Transverse colon (tissue), 4 donors: ENCODE measurements at places on chromosomes 2 and 18. TPM values are rescaled to one million over a fixed set of nuclear protein-coding genes. Genes with fewer than 3 reads are reported as not detected.

- H3K27me3 ChIP-seq, result no peaks in the 10 kb centered on the region
- H3K4me1 ChIP-seq, result no peaks in the 10 kb centered on the region
- H3K36me3 ChIP-seq, result no peaks in the 10 kb centered on the region
- no peak for DNase-seq
Measured at GRCh38 chr2:119263656-119264055, 40.0 kb downstream of the STEAP3 start.

DNA sequence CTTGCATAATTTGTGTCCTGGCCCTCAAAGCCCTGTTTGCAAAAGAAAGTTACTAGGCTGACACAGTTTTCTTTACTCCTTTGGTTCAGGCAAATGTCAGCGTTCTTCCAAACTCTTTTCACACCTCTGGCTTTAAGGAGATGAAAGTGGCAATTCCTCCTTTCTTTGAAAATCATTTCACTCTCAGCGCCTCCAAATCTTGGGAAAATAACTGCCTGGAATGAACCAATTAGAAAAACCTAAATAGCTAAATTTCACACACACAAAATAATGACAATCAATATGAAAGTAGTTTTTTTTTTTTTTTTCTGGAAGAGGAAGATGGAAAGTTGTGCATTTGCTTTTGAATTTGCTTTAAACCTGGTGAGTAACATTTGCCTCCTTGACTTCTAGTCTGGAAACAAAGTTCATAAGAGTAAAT, 1.7 kb downstream of the MEIS1 start:
- peak overlapping the region; percentile 94 for H3K27ac ChIP-seq
- peak overlapping the region; percentile 73 for H3K4me3 ChIP-seq
- peaks cover 97% of the 10 kb centered on the region for H3K27me3 ChIP-seq
- no peaks in the 10 kb centered on the region for H3K36me3 ChIP-seq
- peaks cover 8% of the 10 kb centered on the region for H3K4me1 ChIP-seq
- DNase-seq, result no peak

GRCh38 chr2:160719116-160719515, 225.5 kb upstream of the RBMS1 start:
- no peaks in the 10 kb centered on the region for H3K4me1 ChIP-seq
- H3K27ac ChIP-seq, result no peak overlapping the region
- H3K36me3 ChIP-seq, result no peaks in the 10 kb centered on the region
- H3K4me3 ChIP-seq, result no peak overlapping the region

GRCh38 chr2:163771596-163771995, 35.8 kb upstream of the FIGN start:
- H3K27me3 ChIP-seq, result no peaks in the 10 kb centered on the region
- H3K4me3 ChIP-seq, result no peak overlapping the region
- H3K4me1 ChIP-seq, result no peaks in the 10 kb centered on the region
- H3K27ac ChIP-seq, result no peak overlapping the region
- H3K36me3 ChIP-seq, result no peaks in the 10 kb centered on the region

DNA sequence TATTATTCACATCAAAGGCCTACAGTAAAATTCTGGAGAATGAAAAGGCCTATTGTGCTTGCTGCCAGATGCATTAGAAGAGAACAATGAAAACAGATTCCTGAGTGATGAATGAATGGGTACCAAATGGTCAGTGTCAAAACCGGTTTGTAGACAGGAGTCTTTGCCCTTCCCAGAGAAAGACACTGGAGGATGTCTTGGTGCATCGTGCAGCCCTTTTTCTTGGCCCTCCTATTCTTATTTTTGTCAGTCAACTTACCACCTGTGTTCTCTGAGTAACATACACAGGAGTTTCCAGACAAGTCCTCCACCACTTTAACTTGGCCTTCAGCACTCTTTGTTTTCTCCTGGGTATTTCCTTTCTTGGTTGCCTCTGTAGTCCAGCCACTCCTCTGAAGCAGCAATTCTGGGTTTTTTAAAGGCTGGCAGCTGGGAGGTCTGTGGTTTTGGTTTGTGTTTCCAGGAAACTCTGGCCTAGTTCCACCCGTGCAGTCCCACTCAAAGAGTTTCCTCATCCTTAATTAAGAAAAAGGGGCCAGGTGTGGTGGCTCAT, 29.4 kb downstream of the PSTPIP2 start:
- H3K4me1 ChIP-seq, result no peaks in the 10 kb centered on the region
- H3K27ac ChIP-seq, result no peak overlapping the region
- DNase-seq, result no peak
- H3K36me3 ChIP-seq, result no peaks in the 10 kb centered on the region
- no peaks in the 10 kb centered on the region for H3K27me3 ChIP-seq
- no peak overlapping the region for H3K4me3 ChIP-seq

DNA sequence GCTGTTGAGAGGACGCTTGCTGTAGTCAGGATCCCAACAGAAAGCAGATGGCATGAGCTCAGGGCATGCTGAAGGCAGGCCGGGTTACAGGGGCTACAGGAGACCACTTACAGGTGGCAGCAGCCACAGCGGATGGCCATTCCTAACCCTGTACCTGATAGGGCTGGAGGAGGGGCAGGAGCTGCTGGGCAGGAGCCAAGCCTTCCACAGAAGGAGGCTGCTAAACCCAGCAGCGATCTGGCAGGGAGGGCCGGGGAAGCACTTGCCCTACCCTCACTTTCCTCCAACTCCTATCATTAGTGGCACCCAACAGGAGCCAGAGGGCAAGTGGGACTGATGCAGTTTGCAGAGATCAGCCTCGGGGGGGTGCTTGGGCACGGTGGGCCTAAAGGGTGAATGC, 2.0 kb downstream of the ASB18 start:
- DNase-seq, result no peak
- peaks cover 14% of the 10 kb centered on the region for H3K27me3 ChIP-seq
- H3K36me3 ChIP-seq, result no peaks in the 10 kb centered on the region
- H3K4me3 ChIP-seq, result no peak overlapping the region
- no peak overlapping the region for H3K27ac ChIP-seq

- no peak overlapping the region for H3K27ac ChIP-seq
- H3K4me3 ChIP-seq, result no peak overlapping the region
- no peaks in the 10 kb centered on the region for H3K4me1 ChIP-seq
- H3K27me3 ChIP-seq, result no peaks in the 10 kb centered on the region
Measured at GRCh38 chr18:75183524-75183923, 25.4 kb downstream of the PTGR3 start.

DNA sequence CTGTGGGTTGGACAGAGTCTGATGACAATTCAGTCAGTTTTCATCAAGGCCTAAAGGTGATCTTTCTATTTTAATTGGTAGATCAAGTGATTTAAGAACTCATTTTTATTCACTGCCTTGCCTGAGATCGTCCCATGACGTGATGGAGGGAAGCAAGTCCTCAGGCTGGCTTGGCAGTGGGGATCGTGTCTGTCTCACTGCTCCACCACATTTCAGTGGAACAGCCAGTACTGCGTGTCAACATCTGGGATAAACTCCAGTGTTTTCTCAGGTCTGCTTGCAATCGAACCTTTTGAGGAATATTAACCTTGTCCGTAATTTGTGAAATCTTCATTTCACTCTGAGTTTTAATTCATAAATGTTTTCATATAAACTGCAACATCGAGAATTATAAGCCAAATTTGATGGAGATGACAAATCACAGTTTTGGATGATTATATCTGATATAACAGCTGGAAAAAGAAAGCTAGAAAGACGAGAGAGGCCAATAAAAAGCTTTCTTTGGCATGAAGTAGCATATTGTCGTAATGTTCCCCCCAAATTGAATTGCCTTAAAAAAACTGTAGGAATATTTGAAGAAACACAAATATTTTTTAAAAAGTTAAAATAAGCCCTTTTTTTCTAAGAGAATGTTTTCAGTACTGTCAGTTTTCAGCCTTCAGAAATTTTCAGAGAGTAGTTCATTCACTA, 414.7 kb upstream of the SPRED2 start:
- H3K4me1 ChIP-seq, result no peaks in the 10 kb centered on the region
- no peak overlapping the region for H3K27ac ChIP-seq
- H3K27me3 ChIP-seq, result no peaks in the 10 kb centered on the region
- H3K36me3 ChIP-seq, result no peaks in the 10 kb centered on the region
- no peak overlapping the region for H3K4me3 ChIP-seq

GRCh38 chr18:56028514-56028913, 440.5 kb upstream of the TCF4 start:
- no peak overlapping the region for H3K4me3 ChIP-seq
- no peaks in the 10 kb centered on the region for H3K27me3 ChIP-seq
- H3K4me1 ChIP-seq, result no peaks in the 10 kb centered on the region
- no peak for DNase-seq
- H3K27ac ChIP-seq, result no peak overlapping the region
- no peaks in the 10 kb centered on the region for H3K36me3 ChIP-seq

DNA sequence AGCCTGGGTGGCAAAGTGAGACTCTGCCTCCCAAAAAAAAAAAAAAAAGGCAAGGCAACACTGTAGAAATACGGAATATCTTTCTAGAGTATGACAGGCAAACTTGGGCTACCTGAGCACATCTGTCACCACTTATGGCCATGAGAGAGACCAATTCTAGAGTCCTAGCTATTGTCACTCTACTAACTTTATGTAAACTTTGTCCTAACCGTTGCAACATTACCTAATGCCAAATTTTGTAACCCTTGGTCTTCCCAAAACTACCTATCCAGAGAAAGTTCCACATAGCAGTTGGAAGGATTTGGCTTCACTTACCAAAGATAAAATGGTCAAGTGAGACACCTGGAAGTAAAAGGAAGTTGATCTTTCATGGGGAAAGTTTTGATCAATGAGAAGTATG, 26.6 kb upstream of the SCN7A start:
- H3K27me3 ChIP-seq, result peaks cover 2% of the 10 kb centered on the region
- no peak overlapping the region for H3K4me3 ChIP-seq
- H3K36me3 ChIP-seq, result no peaks in the 10 kb centered on the region
- no peak for DNase-seq
- no peak overlapping the region for H3K27ac ChIP-seq

GCG gene
- total RNA-seq, result 17.6 TPM

MRO gene
- not detected for total RNA-seq

ESCO1 gene
- 39.0 TPM for total RNA-seq

SNRNP27 gene
- total RNA-seq, result 2.4 TPM
